ENCODE measurements at places on chromosomes 4 and X.

DNA sequence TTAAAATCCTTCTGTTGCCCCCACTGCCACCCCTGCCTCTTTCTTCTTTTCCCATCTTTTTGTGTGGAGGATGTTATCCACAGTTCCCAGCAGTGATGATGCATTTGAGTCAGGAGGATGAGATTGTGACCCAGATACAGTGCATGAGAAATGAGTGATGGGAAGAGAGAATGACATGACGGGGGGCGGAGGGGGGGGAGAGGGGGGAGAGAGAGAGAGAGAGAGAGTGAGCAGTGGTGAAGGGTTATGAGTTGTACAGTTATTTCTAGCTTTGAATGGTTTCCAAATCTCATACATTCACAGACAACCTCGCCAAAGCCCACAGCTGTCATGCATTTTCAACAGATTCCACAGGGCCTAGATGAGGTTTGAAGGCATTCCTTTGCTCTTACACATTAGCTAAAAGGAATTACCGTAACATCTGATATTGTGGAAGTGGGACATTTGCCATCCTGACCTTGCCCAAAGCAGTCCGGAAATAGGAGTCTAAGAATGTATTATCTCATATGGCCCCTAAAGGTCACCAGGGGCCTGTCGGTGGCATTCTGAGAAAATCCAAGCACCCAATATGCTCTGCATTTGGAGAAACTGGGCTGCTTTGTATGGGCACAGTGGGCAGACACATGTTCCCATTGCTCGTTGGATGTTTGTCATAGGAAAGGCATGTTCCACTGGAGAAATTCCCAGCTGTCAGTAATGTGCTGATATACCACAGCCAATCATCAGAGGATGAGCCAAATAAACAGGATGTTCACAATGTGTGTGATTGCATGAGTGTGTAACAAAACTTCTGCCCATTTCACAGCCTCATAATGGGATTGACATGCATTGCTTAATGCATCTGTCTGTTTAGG is 435.8 kb downstream of the SPRY1 start:
- no peaks in the 10 kb centered on the region for H3K27me3 ChIP-seq
- H3K4me1 ChIP-seq, result peaks cover 19% of the 10 kb centered on the region

GRCh38 chr4:163492951-163493504 is 1.5 kb upstream of the TMA16 start:
- H3K4me3 ChIP-seq, result no peak overlapping the region
- H3K36me3 ChIP-seq, result no peaks in the 10 kb centered on the region
- DNase-seq, result no peak
- H3K27me3 ChIP-seq, result no peaks in the 10 kb centered on the region
- H3K4me1 ChIP-seq, result peaks cover 2% of the 10 kb centered on the region
- no peak overlapping the region for H3K27ac ChIP-seq

- H3K4me3 ChIP-seq, result no peak overlapping the region
- DNase-seq, result no peak
- no peak overlapping the region for H3K27ac ChIP-seq
- no peaks in the 10 kb centered on the region for H3K27me3 ChIP-seq
- H3K36me3 ChIP-seq, result no peaks in the 10 kb centered on the region
Observed at GRCh38 chr4:156291317-156291716, 337.7 kb upstream of the CTSO start.

GRCh38 chr4:31193521-31193920 is 473.4 kb downstream of the PCDH7 start:
- H3K27ac ChIP-seq, result no peak overlapping the region
- no peaks in the 10 kb centered on the region for H3K36me3 ChIP-seq
- H3K4me1 ChIP-seq, result no peaks in the 10 kb centered on the region
- no peak for DNase-seq

- no peak overlapping the region for H3K27ac ChIP-seq
- no peak overlapping the region for H3K4me3 ChIP-seq
- H3K36me3 ChIP-seq, result no peaks in the 10 kb centered on the region
- H3K4me1 ChIP-seq, result no peaks in the 10 kb centered on the region
- no peak for DNase-seq
Observed at GRCh38 chr4:58541926-58542325, 1431.7 kb upstream of the IGFBP7 start.

DNA sequence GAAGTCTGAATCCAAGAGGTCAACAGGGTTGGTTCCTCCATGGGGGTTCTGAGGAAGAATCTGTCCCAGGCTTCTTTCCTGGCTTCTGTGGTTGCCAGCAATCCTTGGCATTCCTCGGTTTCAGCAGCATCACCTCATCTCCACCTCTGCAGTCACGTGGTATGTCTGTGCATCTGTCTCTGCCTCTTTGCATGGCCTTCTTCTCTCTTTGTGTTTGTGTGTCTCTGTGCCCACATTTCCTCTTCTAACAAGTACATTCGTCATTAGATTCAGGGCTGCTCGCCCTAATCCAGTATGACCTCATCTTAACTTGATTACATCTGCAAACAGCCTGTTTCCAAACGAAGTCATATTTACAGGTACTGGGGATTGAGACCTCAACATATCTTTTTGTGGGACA is 114.0 kb downstream of the BCOR start:
- H3K4me1 ChIP-seq, result no peaks in the 10 kb centered on the region
- DNase-seq, result no peak
- H3K36me3 ChIP-seq, result no peaks in the 10 kb centered on the region

DNA sequence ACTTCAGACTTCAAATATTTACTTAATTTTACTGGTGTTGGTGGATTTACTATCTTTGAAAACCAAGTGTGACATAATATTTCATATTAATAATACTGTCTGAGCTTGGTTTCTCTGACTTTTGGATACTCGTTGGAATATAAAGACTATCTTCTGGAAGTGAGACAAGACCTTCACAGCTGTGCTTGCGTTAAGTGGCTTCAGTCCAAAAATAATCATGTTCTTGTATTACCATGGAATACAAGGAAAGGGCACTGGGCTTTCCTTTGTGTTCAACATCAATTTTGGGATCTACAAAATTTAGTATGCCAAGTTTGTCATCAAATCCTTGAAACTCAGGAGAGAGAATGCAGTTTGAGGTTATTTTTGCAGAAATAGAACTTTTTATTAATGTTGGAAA is 712.4 kb upstream of the LCORL start:
- no peak overlapping the region for H3K4me3 ChIP-seq
- DNase-seq, result no peak
- no peak overlapping the region for H3K27ac ChIP-seq
- H3K27me3 ChIP-seq, result no peaks in the 10 kb centered on the region

- H3K36me3 ChIP-seq, result no peaks in the 10 kb centered on the region
- no peaks in the 10 kb centered on the region for H3K27me3 ChIP-seq
- no peaks in the 10 kb centered on the region for H3K4me1 ChIP-seq
- no peak overlapping the region for H3K4me3 ChIP-seq
- DNase-seq, result no peak
Observed at GRCh38 chr4:118270492-118270891, 82.3 kb downstream of the PRSS12 start.

DNA sequence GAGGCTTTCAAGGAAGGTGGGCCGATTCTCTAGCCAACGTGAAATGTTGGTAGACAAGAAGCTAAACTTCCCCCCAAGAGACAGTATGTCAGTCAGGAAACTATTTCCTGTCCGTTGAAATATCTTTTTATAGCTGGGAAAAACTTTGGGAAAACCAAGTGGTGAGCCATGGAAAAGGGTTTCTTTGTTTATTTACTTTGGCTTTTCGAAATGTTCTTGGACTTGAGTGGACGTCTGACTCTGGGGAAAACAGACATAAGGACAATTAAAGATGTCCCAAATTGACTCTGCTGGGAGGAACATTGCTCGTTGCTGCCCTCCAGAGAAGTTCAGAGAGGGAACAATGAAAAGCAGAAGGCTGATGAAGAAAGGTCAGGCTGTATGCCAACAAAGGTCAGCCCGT is 295.4 kb downstream of the RAPGEF2 start:
- no peak for DNase-seq
- no peaks in the 10 kb centered on the region for H3K36me3 ChIP-seq
- peak overlapping the region; percentile 67 for H3K27ac ChIP-seq
- H3K27me3 ChIP-seq, result no peaks in the 10 kb centered on the region

GRCh38 chr4:60384516-60384915 is 815.6 kb upstream of the ADGRL3 start:
- H3K4me3 ChIP-seq, result no peak overlapping the region
- H3K36me3 ChIP-seq, result no peaks in the 10 kb centered on the region
- no peak for DNase-seq
- H3K27ac ChIP-seq, result no peak overlapping the region

- no peaks in the 10 kb centered on the region for H3K27me3 ChIP-seq
- no peak for DNase-seq
- no peak overlapping the region for H3K27ac ChIP-seq
- H3K4me3 ChIP-seq, result no peak overlapping the region
- no peaks in the 10 kb centered on the region for H3K4me1 ChIP-seq
- no peaks in the 10 kb centered on the region for H3K36me3 ChIP-seq
Observed at GRCh38 chr4:152166567-152166966, 369.3 kb downstream of the FBXW7 start.

DNA sequence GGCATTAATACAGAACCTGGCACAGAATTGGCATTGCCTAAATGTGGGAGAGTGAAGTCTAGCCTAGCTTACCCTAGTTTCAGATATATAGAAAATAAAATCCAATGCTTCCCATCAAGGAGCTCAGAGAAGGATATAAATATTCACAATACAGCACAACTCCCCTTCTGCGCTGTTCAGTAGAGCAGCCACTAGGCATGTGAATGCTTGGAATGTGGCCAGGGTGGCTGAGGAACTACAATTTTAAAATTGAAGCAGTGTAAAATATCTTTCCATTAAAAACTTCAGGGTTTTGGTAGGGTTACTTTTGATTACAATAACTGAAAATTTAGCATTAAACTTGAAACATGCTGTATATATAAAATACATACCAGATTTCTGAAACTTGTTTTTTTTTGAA is 19.5 kb downstream of the ZNF518B start:
- no peak overlapping the region for H3K4me3 ChIP-seq
- no peaks in the 10 kb centered on the region for H3K27me3 ChIP-seq
- H3K4me1 ChIP-seq, result no peaks in the 10 kb centered on the region
- H3K36me3 ChIP-seq, result no peaks in the 10 kb centered on the region
- DNase-seq, result no peak

DNA sequence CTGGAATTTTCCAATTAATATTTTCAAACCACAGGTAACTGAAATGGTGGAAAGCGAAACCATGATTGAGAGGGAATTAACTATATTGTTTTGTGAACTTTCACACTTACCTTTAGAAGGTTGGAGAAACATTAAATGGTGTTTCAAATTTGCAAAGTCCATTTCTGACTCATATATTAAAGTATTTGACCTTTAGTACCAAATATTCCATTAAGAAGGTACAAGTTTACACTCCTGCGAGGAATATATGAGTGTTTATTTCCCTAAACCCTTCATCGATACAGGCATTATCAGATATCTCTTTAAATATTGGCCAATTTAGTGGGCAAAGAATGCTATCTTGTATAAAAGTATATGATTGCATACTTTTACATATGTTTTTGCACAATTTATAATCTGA is 44.1 kb upstream of the NPNT start:
- no peak for DNase-seq
- no peaks in the 10 kb centered on the region for H3K27me3 ChIP-seq
- no peaks in the 10 kb centered on the region for H3K36me3 ChIP-seq
- H3K4me3 ChIP-seq, result no peak overlapping the region

- H3K4me1 ChIP-seq, result no peaks in the 10 kb centered on the region
- H3K4me3 ChIP-seq, result no peak overlapping the region
- no peaks in the 10 kb centered on the region for H3K27me3 ChIP-seq
- no peak for DNase-seq
Observed at GRCh38 chr4:47427935-47428334, 35.6 kb downstream of the COMMD8 start.

DNA sequence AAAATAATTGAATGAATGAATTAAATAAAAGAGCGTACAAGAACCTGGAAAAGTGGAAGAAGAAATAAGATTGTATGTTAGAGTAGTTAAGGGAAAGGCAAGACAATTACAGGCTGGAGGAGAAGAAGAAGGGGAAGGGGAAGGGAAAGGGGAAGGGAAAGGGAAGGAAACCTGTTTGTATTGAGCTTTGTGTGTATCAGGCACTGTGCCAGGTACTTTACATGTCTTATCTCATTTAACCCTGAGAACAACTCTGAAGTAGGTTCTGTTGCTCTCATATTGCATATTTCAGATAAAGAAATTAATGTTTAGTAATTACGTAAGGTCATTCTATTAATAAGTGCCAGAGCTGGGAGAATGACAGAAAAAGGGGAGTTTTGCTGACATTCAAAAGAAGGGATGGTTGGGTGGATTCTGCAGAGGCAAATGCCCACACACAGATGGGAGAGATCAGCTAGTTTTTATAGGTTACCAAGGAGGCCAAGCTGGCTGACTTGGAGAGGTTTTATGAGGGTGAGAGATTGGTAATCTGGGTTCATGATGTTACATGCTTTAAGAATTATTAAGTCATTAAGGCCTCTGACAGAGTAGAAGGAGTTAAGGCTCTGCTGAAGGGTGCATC is 92.3 kb upstream of the LCORL start:
- no peaks in the 10 kb centered on the region for H3K27me3 ChIP-seq
- H3K4me1 ChIP-seq, result no peaks in the 10 kb centered on the region
- H3K36me3 ChIP-seq, result no peaks in the 10 kb centered on the region
- no peak overlapping the region for H3K4me3 ChIP-seq
- DNase-seq, result no peak

DNA sequence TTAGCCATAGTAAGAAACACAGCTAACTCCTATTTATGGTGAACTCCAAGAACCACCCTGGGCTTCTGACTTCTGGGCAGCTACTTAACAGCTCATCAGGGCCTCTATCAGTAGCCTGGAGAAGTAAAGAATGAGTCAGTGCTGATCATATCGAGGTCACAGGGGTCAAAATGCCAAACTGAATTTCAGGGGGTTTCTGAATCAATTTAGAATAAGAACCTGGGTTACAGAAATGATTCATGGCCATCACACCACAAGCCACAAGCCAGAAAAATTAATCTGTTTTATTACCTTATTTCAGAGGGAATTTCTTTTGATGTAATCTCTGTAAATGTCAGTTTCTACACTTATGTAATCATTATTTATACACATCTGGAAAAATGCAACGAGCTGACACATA is 64.4 kb downstream of the CHST7 start:
- no peaks in the 10 kb centered on the region for H3K27me3 ChIP-seq
- H3K4me1 ChIP-seq, result no peaks in the 10 kb centered on the region
- H3K27ac ChIP-seq, result no peak overlapping the region
- H3K36me3 ChIP-seq, result no peaks in the 10 kb centered on the region
- no peak for DNase-seq

DNA sequence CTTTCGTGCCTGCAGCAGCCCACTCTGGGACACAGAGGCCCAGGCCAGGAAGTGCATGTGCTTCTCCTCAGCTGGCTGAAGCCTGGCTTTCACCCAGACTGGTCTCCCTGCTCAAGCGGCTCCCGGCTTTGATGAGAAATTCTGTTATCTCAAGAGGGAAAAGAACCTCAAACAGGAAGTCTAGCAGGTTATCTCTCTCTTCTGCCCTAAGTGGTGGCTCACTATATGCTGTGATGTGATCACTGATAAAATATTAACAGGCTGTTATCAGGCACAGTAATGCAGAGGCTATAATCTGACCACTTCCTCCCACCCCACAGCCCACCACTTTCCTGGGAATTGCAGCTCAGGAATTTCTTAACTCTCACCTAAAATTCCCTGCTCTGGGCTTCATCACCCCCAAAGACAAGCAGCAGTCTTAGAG is 13.3 kb downstream of the CLDN2 start:
- no peak overlapping the region for H3K4me3 ChIP-seq
- H3K27ac ChIP-seq, result no peak overlapping the region
- no peaks in the 10 kb centered on the region for H3K36me3 ChIP-seq
- no peaks in the 10 kb centered on the region for H3K27me3 ChIP-seq

- H3K4me1 ChIP-seq, result no peaks in the 10 kb centered on the region
- peak overlapping the region; percentile 55 for H3K4me3 ChIP-seq
- H3K36me3 ChIP-seq, result no peaks in the 10 kb centered on the region
- peak overlapping the region; percentile 96 for H3K27ac ChIP-seq
Observed at GRCh38 chr4:173517781-173518424, 12.1 kb downstream of the HAND2 start.

- no peaks in the 10 kb centered on the region for H3K27me3 ChIP-seq
- peaks cover 4% of the 10 kb centered on the region for H3K4me1 ChIP-seq
- H3K27ac ChIP-seq, result no peak overlapping the region
- H3K4me3 ChIP-seq, result no peak overlapping the region
- H3K36me3 ChIP-seq, result no peaks in the 10 kb centered on the region
Observed at GRCh38 chr4:56050625-56051024, 101.9 kb downstream of the CEP135 start.
